Posterior cingulate gyrus (tissue), 11 donors: ENCODE measurements at places on chromosomes 13 and 19.
A peak's percentile ranks its signal among the peaks of the same experiment; 100 is the strongest.

DNA sequence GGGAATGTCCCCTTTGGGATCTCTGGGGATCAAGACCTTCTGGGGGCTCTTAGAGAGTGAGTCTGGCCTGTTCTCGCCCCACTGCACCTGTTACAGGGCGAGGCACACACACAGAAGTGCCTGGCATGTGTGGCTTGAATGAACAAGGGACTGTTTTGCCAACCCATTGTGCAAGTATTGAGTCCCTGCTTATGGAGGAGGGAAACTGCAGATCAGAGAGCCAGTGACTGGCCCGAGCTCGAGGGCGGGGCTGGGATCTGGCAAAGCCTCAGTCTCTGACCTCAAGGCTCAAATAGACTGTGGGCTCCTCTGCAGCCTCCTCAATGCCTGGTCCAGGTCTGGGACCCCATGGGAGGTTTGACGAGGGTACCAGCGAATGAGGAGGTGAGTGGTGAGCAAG is 5.5 kb downstream of the RAVER1 start:
- no peak for DNase-seq

DNA sequence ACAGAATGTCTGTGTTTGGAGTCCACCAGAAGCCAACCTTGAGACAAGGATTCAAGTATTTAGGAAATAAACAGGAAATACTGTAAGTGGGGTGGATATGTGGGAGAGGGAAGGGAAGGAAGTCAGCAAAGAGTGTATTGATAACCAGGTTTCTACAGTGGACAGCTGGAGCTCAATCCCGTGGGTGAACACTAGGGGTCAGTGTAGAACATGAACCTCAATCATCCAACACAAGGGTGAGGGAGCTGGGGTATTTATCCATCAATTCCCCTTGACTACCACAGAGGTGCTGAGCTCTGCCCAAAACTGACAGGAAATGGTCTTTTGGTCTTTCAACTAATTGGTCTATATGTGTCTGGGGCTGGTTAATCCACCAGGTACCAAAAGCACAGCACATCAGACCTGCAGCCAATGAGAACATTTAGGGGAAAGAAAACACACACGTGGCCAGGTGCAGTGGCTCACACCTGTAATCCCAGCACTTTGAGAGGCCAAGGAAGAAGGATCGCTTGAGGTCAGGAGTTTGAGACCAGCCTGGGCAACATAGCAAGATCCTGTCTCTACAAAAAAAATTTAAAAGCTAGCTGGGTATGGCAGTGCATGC is 5.6 kb upstream of the SYDE1 start:
- peak; percentile 25 for DNase-seq

GRCh38 chr19:13799669-13800068 is 4.4 kb downstream of the ZSWIM4 start:
- DNase-seq: no peak

- DNase-seq: no peak
Observed at GRCh38 chr13:68708336-68708908, 1399.2 kb upstream of the ATXN8OS start.

- DNase-seq: no peak
Observed at GRCh38 chr19:45553464-45553863, 31.1 kb downstream of the OPA3 start.

GRCh38 chr19:1239796-1240737 is 1.5 kb upstream of the ATP5F1D start:
- peak; percentile 98 for DNase-seq

DNA sequence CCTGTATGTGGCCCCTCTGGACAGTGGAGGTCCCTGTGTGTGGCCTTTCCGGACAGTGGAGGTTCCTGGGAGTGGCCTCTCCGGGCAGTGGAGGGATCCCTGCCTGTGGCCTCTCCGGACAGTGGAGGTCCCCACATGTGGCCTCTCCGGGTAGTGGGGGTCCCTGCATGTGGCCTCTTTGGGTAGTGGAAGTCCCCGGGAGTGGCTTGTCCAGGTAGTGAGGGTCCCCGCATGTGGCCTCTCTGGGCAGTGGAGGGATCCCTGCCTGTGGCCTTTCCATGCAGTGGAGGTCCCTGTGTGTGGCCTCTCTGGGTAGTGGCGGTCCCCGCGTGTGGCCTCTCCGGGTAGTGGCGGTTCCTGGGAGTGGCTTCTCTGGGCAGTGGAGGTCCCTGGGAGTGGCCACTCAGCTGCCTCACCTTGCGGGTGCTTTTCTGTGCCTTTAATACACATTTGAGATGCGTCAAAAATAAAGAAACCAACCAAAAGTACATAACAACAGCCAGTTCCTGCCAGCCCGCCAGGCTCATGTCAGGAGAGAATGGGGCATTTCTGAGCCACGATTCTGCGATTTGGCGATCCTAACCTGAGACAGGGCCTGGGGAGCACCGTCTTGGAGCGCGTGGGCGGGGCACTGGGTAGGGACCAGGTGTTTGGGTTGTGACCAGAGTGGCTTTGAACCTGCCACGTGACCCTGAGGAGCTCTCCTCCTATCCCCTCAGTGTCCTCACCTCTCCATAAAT is 194.7 kb downstream of the ZNF536 start:
- DNase-seq: no peak

DNA sequence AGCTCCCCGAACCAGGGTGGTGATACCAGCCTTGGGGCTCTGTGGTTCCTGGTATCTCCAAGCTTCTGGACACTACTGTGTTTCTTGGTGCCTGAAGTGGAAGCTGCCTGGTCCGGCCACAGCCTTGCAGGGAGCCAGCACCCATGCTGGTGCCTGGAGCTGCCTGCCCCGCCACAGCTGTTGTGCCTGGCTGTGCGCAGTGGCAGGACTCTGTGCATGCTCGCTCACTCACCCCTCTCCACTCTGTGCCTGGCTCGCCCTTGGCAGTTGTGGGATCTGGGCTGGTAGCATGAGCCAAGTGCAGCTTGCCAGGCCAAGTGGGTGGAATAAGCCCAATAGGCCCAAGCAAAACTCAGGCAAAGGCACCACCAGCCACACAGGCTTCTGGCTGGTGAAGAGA is 1225.3 kb downstream of the SLITRK5 start:
- peak; percentile 62 for DNase-seq

GRCh38 chr19:45211751-45212381 is 33.3 kb downstream of the BLOC1S3 start:
- no peak for DNase-seq

DNA sequence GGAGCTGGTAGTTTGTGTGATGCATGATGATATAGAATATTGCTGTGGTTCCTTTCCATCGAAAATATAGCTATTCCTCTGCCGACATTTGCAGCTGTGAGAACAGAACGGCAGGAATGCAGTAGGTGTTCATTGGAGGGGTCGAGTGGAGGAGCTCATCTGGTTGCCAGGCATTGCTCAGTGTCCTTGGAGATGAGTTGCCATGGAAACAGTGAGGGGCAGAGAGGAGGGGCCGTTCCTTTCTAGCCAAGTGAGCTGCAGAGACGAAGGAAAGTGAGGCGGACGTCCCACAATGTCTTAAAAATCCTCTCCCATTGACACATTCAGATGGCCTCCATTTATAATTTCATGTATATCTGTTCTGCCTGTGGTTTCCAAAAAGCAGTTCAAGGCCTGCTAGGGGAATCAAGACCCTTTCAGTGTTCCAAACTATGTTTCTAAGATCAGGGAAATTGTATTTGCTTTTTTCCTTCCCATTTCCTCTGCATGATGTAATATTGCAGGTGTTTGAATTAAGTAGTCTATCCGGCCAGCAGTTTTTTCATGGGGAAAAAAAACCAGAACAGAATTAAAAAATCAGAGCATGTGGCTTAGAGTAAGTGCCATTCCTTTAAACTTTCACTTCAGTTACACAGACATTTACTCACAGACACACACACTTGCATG is 41.2 kb upstream of the ZNF835 start:
- DNase-seq: peak; percentile 78

GRCh38 chr19:15618321-15618720 is 3.3 kb downstream of the CYP4F8 start:
- DNase-seq: no peak

DNA sequence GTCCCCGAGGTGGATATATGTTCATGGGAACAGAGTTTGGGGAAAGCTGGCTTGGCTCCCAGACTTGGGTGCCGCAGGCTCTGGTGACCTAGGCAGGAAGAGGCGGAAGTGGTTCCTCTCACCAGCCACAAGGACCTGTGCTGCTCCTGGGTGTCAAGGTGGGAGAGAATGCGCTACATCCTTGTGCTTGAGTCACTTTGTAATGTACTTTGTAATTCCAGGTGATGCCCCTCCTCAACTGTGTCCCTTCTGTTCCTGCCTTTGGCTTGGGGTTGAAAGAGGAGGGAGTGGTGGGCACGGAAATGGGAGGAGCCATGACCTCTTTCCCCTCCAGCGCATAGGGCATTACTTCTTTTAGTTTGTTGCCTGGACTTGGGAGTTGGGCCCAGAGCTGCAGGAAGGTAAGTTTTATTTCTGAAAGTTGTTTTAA is 10.9 kb downstream of the GARRE1 start:
- DNase-seq: no peak

- no peak for DNase-seq
Observed at GRCh38 chr19:15337202-15337601, 4.9 kb upstream of the BRD4 start.

DNA sequence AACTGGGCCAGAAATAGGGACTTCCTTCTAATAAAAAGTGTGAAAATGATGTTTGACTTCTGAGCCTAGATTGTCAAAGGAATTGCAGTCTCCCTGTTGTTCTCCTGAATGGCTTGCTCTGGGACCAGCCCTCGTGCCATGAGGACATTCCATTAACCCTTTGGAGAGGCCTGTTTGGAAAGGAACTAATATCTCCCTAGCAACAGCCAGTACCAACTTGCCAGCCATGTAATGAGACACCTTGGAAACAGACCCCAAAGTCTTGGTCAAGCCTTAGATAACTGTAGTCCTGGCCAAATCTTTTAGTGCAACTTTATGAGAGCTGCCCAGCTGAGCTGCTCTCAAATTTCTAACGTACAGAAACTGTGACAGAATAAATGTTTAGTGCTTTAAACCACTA is 8.2 kb upstream of the SIAH3 start:
- DNase-seq: no peak

GRCh38 chr19:13849991-13850909 is 26.7 kb upstream of the NANOS3 start:
- peak; percentile 85 for DNase-seq

GRCh38 chr13:21022056-21022979 is 39.1 kb downstream of the LATS2 start:
- DNase-seq: no peak

- no peak for DNase-seq
Observed at GRCh38 chr13:76331943-76332712, 554.1 kb downstream of the KCTD12 start.

- DNase-seq: no peak
Observed at GRCh38 chr13:42894765-42895243, 97.2 kb downstream of the EPSTI1 start.

GRCh38 chr13:44417876-44418275 is 44.3 kb downstream of the SERP2 start:
- DNase-seq: no peak
